ENCODE measurements at places on chromosomes 3 and 15. TPM values are rescaled to one million over a fixed set of nuclear protein-coding genes. Genes with fewer than 3 reads are reported as not detected.

The IGSF11 gene
- total RNA-seq: not detected

The ATP13A5 gene
- not detected for total RNA-seq

The DGKG gene
- 0.50 TPM for total RNA-seq

The SCG5 gene
- total RNA-seq: 16.3 TPM

The GRIP2 gene
- total RNA-seq: not detected

The XCR1 gene
- total RNA-seq: not detected

The LAMB2 gene
- total RNA-seq: 215 TPM

The ILDR1 gene
- total RNA-seq: not detected

The GOLGA6L7 gene
- not detected for total RNA-seq

The TAGLN3 gene
- total RNA-seq: 1.0 TPM

All from bronchus fibroblast of lung (primary cell).